Activated CD4-positive, alpha-beta T cell treated with anti-CD3 and anti-CD28 coated beads for 36 hours (primary cell): ENCODE measurements at places on chromosomes 5 and 9. TPM values are rescaled to one million over a fixed set of nuclear protein-coding genes. Genes with fewer than 3 reads are reported as not detected.

The OTP gene
- not detected for total RNA-seq

The SLC36A3 gene
- not detected for total RNA-seq

The FREM1 gene
- total RNA-seq: not detected

The NSG2 gene
- total RNA-seq: not detected

The FAM169A gene
- total RNA-seq: 9.1 TPM

The CCDC187 gene
- total RNA-seq: 0.05 TPM

The FAT2 gene
- not detected for total RNA-seq

The OMD gene
- not detected for total RNA-seq

The ARSI gene
- total RNA-seq: not detected

The SYNPO gene
- 0.11 TPM for total RNA-seq

- DNase-seq: no peak
These were observed 34.0 kb downstream of the BOD1 start for GRCh38 chr5:173582216-173583111.

DNA sequence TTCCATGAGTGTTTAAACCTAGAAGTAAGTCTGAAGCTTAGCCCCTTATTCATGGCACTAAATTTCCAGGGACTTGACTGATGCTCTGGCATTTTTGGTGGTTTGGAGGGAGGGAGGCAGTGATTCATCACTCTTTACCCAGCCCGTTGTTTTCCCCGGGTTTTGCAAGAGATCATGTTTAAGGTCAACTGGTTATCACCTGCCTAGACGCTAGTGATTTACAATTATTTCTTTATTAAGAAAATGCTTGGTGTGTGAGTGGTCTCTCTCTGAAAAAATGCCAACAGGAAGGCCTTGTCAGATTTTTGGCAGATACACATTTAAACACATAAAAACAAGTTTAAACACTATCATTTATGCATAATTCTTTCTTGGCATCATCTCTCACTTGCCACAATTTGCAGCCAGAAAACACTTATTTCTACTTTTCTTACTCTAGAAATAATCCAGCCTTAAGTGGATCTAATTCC, 737.9 kb upstream of the ZNF608 start:
- DNase-seq: no peak

- no peak for DNase-seq
These were observed 182.5 kb downstream of the NTRK2 start for GRCh38 chr9:84851935-84852585.

GRCh38 chr5:96926276-96926675, 9.6 kb upstream of the LNPEP start:
- no peak for DNase-seq

DNA sequence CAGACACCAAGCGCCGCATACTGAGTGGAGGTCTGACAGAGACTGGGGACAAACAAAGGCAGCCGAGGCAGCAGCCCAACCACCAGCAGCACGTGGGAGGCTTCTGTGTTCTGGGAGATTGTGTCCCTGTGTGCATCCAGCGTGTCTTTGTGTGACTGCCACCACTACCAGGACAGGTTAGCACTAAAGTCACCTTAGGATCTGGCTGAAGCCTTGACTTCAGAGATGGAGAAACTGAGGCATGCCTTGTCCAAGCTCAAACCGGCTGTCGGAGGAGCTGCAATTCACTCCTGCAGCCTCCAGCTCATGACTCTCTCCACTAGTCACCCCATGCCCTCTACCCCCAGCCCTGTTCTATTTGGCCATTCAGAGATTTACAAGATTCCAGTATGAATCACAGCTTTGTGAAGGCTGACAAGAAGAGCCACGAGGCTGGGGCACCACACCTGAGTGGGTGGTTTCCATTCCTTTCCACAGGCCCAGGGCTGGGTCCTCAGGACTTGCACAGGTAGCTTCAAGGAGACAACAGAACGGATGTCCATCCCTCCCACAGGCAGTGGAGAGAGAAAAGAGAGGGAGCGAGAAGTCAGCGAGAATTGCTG, 69.3 kb downstream of the SHB start:
- peak; percentile 14 for DNase-seq

DNA sequence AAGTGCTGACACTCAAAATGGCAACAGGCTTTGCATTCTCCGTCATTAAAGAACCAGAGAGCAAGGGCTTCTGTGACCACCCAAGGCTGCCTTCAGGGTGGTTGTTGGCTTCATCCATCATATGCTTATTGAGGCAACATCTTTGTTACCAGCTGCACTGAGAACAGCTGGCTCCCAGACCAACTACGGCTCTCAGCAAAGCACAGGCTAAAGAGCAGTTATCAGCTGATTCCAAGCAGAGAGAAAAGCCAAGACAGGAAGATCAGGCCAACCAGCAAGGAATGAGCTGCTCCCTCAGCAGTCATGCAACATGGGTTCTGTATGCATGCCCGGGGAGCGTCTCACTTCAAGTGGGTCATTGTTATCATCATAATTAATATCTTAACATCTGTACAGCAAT, 358.9 kb downstream of the ACTL7B start:
- no peak for DNase-seq

DNA sequence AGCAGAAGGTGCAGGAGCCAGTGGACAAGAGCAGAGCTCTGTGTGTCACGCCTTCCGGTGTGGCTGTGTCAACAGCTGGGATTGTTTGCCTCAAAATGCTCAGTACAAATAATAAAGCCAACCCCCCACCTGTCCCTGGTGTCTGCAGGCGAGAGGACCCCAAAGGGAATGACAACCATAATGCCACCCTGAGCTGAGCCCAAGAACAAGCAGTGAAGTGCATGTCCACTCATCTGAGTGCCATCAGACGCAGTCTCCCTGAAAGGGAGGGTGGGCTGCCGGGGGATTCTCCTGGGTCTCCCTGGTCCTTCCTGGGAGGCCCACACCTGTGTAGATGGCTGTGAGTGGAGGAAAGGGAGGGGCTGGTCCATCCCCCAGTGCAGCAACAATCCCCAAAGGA, 328.8 kb upstream of the IRX1 start:
- no peak for DNase-seq

DNA sequence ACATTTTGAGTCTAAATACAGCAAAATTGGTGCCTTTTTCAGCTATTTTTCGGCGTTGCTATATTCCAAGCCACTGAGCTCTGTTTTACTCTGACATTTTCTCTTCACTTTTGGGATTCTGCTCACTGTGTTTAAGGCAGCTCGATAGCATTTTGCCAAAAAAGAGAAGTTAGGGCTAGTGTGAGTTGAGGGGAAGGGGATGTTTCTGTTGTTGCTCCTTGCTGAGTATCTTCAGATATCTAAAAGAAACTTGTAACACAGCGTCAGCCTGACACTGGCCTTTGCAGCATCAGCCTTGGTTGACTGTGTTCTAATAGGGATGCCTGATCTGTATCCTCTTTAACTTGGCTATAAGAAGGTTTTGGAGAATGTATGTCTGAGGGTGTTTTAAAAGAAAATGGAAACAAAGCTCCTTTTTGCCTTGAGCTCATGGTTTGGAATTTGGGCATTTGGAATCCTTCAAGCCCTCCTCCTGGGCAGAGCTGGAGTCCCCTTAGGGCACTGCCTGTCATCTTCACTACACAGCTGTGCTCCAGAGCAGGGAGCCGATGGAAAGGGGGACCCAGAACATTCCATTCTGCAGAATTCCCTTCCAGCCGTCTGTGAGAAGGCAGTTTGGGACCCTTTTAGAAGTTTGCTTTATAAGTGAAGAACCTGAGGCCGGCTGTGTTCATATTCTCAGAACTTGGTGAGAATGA, 63.0 kb downstream of the EXOSC2 start:
- no peak for DNase-seq

- no peak for DNase-seq
These were observed 85.4 kb downstream of the RXRA start for GRCh38 chr9:134411440-134412297.

GRCh38 chr5:78779262-78779661, 130.7 kb upstream of the LHFPL2 start:
- no peak for DNase-seq

- DNase-seq: no peak
These were observed 1.5 kb downstream of the ARPC5L start for GRCh38 chr9:124863371-124863871.

- DNase-seq: no peak
These were observed 75.0 kb downstream of the CAVIN4 start for GRCh38 chr9:100652850-100653249.

GRCh38 chr9:93577078-93577974, 942 bp downstream of the PHF2 start:
- peak; percentile 37 for DNase-seq

DNA sequence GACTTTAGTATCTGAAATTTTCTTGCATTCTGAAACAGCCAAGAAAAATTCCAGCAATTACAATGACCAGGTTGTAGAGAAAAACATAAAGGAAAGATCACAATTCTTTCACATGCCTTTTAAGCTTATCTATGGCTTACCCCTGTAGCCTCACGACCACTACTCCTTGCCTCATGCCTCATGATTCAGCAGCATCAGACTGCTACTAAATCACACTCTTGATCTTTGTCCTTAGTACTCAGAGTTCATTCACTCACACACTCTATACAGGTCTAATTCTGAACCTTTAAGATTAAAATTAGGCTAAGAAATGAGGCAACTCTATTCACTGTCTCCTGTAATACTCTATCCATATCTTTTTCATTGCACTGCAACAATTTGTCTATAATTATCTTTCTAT, 415.1 kb downstream of the MLLT3 start:
- DNase-seq: no peak

DNA sequence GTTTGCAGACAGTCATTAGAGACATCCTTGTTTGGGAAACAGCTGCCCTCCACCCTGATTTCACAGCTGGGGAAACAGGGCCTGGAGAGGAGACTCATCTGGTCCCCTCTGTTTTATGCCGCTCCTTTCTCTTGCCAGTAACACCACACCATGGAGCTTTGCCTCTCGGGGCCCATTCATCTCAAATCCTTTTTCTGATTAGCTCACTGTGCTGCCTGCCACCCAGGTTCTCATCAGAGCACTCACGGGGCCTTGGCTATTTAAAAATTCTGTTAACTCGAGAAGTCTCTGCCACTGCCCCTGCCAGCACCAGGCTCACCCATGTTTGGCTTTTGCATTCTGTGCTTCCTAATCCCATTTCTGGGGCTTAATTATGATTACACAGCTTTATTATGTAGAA, 36.8 kb upstream of the C5orf58 start:
- DNase-seq: no peak

DNA sequence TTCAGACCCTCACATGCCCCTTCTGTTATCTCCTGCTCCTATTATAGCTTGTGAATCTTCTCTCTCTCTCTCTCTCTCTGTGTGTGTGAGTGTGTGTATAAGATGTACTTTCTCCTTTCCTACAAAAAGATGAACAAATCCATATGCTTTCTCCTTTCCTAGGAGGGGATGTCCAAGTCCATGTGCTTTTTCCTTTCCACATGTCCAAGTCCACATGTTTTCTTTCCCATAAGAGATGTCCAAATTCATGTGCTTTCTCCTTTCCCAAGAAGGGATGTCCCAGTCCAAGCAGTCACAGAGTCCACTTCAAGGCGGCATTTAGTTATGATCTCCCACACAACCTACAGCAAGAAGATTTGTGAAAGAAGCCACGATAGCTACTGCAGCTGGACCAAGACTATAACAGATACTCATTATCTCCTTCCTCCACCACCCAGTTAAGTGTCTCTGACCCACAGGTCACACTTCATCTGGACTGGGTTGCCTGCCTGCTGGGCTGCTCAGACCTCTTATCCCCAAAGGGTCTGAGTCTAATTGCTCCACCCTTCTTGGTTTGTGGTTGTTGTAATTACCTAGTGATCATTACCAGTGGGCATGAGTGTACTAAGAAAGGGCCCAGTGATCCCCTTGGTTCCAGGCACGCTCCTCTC, 18.4 kb upstream of the FOXI1 start:
- DNase-seq: no peak

- DNase-seq: no peak
These were observed 317.3 kb downstream of the GADD45G start for GRCh38 chr9:89922099-89922498.

GRCh38 chr5:92265804-92266203, 882.7 kb upstream of the ARRDC3 start:
- DNase-seq: no peak

DNA sequence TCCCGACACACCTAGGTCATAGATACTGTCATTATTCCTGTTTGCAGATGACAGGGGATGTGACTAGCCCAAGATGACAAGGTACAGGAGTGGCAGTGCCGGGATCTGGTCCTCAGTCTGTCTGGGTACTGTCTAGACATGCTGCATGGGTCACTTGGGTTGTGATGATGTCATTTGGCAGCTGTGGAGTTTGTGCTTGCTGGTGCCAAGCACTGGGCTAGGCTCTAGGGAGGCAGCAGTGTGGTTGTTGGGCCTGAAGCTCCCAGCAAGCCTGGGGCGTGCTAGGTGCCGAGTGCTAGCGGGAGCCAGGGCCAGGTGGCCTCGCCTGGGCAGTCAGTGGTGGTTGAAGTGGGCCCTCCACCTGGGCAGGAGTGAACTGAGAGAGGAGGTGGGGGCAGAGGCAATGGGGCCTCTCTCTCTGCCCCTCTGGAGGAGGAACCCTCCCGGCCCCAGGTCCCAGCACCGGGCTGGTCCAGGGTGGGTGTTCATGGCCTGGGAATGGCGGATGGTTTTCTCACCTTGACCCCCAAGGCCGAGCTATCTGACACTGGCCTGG, 8.8 kb upstream of the ASB6 start:
- no peak for DNase-seq

DNA sequence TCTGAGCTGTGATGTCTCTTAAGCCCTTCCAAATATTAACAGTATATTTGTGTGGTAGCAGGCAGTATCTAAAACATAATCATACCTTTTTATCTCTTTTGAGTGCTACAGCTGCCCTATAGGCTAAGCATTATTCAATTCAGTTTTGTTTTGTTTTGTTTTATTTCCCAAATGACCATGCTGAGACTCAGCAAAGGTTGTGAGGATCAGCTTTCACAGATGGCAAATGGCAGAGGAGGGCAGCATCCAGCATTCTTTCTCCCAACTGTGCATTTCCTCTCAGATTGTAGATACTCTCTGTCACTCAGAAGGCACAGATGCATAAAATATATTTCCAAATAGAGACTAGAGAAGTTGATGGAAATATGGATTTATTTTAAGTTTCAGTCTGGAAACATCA, 90.7 kb downstream of the DAPK1 start:
- no peak for DNase-seq

DNA sequence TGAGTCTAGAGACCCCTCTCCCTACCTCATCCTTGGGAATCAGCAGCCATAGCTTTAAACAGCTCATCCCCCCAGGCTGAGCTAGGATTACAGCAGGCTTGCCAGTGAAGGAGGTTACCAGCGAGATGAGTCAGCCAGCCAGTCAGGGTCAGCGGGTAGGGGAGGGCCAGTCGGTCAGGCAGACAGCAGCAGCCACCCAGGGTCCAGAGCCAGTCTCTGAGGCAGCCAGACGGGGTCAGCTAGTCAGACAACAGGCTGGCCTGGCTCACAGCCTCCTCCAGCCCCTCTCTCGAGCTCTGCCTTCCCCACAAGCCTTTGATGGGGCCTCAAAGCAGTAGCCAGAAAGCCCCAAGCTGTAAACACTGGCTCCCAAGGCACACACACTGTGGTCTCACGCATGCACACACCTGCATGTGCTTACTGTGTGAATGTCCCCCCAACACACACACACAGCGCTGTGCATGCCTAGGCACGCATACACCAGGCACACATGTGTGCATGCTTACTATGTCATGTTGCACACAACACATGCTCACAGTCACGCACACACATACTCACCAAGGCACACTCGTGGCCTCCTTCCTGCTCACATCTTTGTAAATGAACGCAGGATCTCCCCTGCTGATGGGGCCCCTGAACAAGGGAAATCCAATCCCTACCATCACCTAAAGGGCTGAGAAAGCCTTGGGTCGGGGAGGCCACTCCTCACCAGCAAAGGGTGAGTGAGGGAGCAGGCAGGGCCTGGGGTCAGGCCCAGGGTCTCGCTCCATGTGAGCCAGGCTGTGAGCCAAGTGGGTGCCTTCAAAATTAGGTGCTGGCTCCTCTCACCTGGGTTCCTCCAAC, 28.2 kb upstream of the CPLX2 start:
- DNase-seq: no peak
